ENCODE measurements at places on chromosomes 5 and 9.

DNA sequence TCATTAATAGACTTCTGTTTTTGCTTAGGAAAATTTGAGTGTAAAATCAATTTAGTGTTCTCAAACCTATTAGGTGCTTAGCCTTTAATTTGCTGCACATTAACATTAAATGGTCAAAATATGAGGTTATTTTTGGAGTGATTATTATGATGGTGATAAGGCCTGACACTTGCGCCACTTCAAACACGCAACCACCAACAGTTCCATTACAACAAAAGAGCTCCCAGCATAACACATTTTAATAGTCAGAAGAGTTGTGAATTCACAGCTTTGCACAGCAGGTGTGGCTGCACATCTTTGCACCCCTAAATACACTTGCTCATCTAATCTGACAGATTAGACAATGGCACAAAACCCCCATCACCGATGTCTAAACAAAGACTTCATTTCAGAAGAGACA is 940.7 kb downstream of the NR2F1-AS1 start:
- no peak for DNase-seq

DNA sequence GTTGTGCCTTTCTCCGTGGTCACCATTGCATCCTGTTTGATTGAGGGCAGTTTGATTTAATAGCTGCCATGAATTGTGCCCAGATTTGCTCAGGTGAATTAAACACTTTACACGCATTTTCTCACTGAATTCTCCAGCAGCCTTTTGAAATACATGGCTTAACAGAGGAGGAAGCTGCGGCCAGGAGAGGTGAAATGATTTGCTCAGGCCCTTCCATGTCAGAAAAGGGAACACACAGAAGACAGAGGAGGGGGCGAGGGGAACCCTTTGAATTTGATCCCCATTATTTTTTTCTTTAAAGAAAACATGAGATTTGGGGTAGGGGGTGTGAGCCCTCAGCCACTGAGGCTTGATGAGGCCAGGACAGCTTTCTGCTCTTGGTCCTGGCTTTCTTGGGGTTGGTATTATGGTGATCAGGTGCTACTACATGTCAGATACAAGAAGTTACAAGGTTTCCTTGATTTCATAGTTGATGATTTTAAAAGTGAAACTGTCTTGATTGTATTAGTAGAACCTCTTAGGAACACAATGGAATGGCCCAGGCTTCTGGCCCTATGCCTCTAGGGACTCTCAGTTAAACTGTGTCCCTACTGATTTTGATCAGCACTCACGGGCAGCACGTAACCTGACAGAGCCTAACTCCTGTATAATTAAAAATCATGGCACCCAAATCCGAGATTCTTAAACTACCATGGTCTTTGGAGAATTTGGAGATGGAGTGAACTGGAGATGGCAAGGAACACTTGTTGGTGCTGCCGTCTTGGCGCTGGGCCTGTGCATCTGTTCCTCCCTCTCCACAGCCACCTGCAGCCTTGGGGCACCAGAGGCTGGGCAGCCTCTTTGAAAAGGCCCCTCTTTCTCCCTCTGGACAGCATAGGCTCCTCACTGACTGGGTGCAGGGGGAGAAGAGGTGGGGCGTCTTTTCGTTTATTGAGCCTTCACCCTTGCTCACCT is 107.9 kb downstream of the TRIO start:
- no peak for DNase-seq

DNA sequence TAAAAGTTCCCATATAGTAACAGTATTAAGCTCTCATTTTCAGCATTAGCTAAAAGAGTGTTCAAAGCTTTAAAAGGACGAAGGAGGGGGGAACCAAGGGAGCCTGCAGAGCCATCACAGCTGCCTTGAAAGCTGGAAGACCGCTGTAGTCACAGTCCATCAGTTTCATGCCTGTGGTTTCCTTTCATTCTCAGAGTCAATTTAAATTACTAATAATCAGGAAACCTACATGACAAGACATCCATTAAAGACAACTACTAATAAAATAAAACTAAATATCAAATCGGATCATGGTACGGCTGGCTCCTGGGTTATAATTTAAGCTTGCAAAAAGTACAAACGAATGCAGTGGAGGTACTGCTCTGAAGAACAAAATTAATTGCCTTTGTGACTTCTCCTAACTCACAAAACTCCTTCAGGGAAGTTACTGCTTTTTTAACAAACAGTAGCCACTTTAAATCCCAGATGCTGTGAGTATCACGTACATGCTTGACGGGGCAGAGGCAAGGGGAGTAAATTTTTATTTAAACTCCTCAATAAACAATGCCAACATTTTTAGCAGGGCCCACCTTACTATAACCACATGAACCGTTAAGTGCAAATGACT is 213.5 kb downstream of the DENND1A start:
- DNase-seq: no peak

- no peak for DNase-seq
Measured at GRCh38 chr9:35716230-35716629, 15.8 kb downstream of the TLN1 start.

GRCh38 chr5:135482381-135482933 is 30.3 kb upstream of the TIFAB start:
- no peak for DNase-seq

DNA sequence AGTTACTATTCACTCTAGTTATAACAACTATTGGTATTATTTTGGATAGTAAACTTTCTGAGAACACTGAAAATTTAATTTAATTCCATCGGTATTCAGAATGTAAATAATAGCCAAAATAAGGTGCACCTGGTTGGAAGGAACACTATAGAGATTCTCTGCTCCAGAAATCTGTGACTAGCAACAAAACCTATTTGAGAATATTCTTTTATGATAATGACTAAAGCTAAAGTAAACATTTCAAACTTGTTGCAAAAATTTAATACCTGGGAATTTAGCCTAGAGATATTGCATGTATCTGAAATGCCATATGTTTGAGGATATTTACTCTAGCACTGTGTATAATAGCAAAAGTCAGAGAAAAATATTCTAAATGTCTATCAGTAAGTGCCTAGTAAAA is 144.1 kb downstream of the PLK2 start:
- no peak for DNase-seq

DNA sequence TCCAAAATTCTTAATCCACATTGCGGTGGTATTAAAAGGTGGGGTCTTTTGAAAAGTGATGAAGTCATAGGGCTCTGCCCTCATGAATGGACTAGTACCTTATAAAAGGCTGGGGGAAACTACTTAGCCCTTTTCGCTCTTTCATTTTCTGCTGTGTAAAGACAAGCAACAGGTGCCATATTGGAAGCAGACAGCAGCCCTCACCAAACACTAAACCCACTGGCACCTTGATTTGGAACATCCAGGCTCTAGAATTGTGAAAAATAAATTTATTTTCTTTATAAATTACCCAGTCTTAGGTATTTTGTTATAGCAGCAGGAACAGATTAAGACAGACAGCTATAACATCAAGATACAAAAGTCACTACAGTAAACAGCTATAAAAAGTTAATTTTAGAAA is 12.8 kb downstream of the PJA2 start:
- DNase-seq: no peak

GRCh38 chr5:172177176-172177575 is 10.8 kb downstream of the STK10 start:
- no peak for DNase-seq

- DNase-seq: no peak
Measured at GRCh38 chr5:117160391-117160790, 585.8 kb upstream of the SEMA6A start.

GRCh38 chr5:14958188-14958587 is 86.6 kb upstream of the ANKH start:
- no peak for DNase-seq
